ENCODE measurements at places on chromosomes 6 and 20.

DNA sequence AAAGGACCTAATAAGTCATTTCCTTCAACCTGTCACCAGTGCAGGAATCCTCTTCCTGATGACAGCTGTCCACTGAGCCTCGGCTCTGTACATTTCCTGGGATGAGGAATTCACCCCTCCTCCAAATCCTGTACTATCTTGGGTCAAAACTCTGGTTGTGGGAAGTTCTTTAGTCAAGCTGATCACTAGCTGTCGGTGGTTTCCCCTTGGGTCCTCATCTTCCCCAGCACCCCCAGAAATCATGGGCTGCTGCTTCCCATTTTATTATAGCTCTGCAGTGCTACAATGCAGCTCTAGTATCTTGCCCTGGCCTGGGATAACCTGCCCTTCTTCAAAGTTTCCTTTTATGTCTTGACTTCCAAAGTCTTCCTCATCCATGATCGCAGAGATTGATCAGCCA lies 14.6 kb upstream of the ADA start:
- no peak for DNase-seq

GRCh38 chr6:143368426-143368825 lies 82.1 kb downstream of the ADAT2 start:
- peak; percentile 62 for DNase-seq

DNA sequence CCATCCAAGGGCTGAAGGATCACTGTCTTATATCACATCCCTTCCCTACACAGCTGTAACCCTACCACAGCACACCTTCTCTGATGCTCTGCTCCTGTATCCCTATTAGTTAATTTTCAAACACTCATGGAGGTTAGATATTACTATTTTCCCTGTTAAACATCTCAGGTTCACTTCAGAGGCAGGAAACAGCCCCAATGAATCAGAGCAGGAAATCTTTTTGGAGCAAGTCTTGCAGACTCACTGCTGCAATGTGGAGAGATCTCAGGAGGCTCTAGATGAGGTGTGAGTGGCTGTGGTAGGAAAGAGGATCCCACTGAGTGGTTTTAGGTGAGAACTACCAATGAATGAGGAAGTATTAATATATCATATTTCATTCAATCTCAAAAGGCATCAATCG lies 19.7 kb upstream of the HTR1B start:
- DNase-seq = no peak

DNA sequence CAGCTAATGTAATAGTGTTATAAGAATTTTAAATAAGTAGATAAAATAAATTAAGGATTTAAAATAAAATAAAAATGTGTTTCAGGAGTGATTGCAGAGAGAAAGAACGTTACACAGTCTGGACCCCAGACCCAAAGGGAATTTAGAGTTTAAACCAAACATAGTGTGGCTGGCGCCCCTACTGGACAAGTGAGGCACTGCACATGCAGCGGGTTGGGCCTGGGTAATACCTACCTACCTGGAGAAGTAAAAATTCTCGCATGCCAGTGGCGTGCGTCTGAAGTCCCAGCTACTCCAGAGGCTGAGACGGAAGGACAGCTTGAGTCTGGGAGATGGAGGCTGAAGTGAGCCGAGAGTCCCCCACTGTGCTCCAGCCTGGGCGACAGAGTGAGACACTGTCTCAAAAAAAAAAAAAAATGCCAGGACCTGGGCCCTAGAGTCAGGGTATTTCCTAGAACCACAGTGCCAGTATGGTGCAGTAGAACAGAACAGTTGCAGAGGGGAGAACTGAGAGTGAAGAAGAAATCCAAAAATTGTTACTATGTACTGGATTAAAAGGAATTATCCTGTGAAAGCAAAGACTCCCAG lies 71.4 kb upstream of the TCF21 start:
- DNase-seq = no peak

DNA sequence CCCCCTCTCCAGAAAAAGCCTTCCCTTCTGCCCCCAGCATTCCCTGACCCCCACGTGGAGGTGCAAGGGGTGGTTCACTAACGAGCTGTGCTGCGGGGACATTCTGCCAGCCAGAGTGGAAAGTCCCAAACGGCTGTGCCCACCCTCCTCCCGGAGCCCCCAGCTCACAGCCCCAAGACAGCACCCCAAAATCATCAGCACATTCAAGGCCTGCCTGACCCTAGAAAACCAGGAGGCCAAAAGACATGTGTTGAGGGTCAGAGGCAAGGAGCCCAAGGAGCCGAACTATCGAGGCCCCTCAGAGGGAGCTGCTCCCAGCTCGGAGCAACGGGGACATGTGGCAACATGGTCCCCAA lies 197.9 kb downstream of the PREX1 start:
- no peak for DNase-seq

- no peak for DNase-seq
Measured at GRCh38 chr6:40555092-40555491, 32.1 kb downstream of the LRFN2 start.

DNA sequence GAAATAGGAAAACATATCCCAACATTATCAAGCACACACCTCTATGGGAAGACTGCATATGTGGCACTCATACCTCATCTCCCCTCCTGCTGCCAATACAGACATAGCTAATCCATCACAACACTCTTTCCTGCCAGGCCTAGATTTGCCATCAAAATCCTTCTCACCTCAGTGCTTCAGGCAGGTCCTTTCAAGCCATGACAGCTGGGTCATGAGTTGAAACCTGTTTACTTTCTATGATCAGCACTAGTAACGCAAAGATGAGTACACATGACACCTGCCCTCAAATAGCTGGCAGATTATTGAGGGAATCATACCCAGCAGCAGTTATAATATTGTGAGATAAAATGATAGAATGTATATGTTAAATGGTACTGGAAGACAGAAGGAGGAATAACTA lies 183.1 kb downstream of the AIG1 start:
- no peak for DNase-seq

- no peak for DNase-seq
Measured at GRCh38 chr20:57459278-57459677, 65.7 kb downstream of the CTCFL start.

DNA sequence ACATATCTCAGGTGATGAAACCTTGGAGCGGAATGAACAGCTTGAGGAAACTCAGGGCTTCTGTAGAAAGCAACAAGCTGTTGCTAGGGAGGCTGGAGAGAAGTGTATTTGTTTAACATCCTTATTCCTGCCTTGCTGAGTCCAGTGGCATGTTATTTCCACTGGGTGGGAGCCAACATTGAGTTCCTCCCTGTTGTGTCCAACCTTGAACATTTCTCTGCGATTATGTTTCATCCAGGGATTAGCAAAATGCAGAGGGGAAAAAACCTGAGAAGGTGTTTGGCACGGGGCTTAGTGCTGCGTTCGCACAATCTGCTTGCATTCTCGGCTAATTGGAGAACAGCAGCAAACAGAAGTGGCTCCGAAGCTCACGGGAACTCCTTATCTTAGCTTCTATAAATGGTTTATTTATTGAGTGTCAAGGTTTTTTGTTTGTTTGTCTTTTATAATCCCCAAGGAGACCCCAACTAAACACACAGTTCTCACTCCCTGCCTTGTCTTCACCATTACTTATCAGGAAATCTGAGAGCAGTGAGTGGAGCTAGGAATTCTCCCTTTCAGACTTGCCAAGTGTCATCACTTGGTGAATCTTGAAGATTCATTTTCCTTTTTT lies 412.8 kb downstream of the CDC5L start:
- peak; percentile 82 for DNase-seq

DNA sequence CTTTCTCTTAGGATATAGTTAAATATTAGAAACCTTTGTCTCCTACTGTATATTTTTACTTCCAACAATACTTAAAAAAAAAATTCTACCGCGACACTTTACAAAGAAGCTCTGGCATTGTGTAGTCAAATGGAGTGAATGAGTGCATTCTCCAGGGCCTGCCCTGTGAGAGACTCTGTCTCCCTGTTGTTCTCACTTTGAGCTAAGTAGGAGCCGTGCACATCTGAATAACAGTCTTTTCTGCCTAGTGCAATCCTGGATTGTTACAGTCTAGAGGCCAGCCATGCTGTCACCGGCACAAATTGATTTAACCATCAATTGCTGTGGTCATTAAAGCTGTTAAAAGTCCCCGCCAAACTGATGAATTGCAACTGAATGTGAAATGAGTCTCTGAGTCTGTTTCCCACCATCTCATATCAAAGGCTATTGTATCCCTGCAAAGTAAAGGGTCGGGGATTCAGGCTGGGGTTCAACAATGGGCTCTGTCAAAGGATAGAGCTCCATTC lies 156.0 kb downstream of the RFPL4B start:
- DNase-seq = peak; percentile 24

- no peak for DNase-seq
Measured at GRCh38 chr6:77433888-77434287, 29.4 kb downstream of the HTR1B start.

GRCh38 chr6:52538901-52539354 lies 37.9 kb downstream of the TRAM2 start:
- peak; percentile 98 for DNase-seq

DNA sequence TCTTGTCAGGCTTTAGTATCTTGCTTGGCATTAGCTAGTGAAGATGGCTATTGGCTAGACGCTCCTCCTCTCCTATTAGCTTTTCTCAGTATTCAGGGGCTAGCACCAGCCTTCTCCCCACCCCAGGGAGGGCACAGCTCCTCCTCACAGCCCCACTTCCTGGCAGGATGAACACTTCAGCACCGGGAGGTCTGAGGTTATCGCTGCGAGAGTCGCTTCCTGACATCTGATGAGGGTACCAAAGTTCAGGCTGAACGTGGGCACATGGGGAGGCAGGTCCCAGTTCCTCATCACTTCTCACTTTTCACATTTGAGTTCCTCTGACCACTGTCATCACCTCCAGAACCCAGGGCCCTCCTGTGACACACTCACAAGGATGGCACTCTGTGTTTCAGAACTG lies 66.6 kb downstream of the LAMA4 start:
- no peak for DNase-seq

DNA sequence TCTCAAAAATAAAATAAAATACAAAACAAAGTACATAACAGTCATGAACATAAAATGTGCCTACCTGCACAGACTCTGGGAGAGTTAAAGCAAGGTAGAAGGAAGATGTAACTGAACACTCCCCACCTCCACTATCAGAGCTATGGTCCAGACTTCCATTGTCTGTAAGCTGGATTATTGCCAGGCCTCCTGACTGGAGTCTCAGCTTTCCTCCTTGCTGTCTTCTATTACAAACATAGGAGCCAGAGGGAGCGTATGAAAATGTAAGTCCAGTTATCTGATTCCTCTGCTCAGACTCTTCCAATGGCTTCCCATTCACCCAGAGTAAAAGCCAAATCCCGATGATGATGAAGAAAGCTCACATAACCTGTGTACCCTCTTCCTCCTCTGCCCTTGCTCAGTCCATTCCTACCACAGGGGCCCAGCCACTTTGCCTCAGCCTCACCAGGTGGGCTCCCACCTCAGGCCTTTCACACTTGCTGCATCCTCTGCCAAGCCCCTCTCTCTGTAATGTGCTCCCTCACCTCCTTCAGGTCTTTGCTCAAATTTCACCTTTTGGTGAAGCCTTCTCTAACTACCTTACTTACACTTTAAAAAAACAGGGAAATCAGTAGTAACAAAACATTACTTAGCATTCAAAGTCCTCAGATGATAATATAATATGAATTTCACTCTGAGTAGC lies 194.1 kb downstream of the RIMS1 start:
- no peak for DNase-seq

DNA sequence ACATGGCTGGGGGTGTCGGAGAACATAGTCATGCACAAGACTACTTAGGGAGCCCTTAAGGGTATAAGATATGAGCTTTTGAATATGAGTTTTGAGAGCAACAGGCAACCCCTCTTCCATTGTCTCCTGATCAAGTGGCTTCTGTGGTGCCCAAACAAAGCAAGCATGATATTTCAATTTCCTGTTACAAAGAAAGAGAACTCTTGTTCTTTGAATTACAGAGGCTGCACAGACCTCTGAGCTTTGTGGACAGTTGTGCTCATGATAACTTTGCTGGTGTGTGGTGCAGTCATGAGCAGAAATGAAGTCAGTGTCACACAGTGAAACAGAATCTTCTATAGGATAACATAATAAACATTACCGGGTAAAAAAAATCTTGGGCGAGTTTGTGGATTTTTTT lies 66.8 kb upstream of the THEMIS start:
- no peak for DNase-seq

DNA sequence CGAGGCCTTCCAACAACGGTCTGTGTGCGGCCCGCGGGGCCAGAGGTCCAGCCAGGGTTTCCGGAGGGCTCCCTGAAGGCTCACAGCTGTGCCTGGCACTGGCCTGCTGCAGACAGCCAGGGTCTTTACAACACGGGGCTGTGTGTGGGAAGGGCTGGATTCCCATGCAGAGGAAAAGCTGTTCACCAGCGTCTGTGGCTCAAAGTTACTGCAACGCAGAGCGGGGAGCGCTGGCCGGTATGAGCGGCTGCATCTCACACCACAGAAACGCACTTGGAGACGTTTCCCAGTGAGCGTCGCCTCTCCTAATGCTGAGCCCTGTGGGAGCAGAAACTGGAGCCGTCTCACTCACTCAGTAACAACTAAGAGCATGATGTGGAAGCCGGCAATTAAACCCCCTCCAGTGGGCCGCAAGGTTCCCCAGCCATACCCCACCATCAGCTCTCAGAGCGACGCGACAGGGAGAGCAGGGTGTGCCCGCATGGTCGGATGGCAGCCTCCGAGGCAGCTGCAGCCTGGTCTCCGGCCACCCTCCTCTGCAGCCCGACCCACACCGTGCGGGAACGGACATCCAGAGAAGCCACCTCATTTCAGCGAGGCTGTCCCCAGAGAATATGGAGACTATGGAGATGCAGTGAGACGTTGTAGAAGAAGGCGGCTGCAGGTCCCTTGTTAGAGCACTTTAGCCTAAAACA lies 42.6 kb downstream of the DLL1 start:
- no peak for DNase-seq

DNA sequence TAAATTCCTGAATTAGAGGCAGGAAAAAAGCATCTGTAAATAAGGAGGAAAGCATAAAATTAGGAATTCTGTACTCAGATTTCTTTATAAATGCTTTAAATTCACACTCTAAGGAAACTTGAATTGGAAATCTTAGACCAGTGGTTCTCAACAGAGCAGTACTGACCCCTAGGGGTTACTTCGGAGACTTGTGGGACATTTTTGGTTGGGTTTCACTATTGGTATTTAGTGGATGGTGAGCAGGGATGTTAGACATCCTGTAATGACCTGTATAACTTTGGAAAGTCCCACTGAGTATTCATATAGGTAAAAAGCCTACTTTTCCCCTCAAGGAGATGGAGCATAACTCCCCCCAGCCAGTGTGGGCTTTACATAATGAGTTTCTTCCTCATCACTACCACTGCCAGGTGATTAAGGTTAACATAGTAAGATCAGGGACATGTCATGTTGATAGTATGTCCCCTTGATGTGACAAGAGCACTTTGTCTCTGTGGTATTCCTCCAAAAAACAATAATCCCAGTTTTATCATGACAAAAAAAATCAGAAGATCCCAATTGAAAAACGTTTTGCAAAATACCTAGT lies 31.0 kb downstream of the GLO1 start:
- peak; percentile 50 for DNase-seq

Measured in fibroblast of skin of right biceps (primary cell).